Neuronal stem cell (in vitro differentiated cells): ENCODE measurements at places on chromosomes 2 and 18.
A peak's percentile ranks its signal among the peaks of the same experiment; 100 is the strongest.

GRCh38 chr2:86625096-86625495 is 1.4 kb upstream of the RNF103 start:
- peak; percentile 5 for DNase-seq

DNA sequence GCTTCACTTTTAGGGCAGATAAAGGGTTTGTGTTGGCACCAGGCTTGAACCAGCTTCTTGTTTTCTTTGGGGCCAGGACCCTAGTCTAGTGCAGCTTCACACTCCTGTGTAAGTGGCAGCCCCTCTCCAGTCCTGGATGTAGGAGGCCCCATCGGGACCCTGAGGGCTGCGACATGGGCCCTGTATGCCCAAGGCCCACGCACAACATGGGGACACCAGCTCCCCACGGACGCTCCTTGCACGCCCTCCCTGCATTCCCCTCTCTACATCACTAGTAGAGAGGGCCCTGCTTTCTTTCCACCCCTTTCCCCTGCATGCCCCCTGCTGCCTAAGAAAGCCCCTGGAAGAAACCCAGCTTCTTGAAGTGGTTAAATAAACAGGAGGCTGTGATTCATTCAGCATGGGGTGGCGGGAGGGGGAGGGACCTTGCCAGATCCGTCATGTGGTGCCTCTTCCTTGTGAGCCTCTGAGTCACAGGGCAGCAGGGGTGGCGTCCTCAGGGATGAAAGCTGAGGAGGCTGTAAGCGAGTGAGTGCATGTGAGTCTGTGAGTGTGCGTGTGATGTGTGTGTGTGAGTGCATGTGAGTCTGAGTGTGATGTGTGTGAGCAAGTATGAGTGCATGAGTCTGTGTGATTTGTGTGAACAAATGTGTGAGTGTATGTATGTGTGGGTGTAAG is 42.5 kb downstream of the COPS8 start:
- peak; percentile 31 for DNase-seq

- no peak for DNase-seq
These were observed 72.9 kb upstream of the SNTG2 start for GRCh38 chr2:877747-878146.

GRCh38 chr2:30955516-30956132 is 148.4 kb upstream of the CAPN13 start:
- no peak for DNase-seq

- DNase-seq: no peak
These were observed 114.1 kb downstream of the COL6A3 start for GRCh38 chr2:237299906-237300305.

DNA sequence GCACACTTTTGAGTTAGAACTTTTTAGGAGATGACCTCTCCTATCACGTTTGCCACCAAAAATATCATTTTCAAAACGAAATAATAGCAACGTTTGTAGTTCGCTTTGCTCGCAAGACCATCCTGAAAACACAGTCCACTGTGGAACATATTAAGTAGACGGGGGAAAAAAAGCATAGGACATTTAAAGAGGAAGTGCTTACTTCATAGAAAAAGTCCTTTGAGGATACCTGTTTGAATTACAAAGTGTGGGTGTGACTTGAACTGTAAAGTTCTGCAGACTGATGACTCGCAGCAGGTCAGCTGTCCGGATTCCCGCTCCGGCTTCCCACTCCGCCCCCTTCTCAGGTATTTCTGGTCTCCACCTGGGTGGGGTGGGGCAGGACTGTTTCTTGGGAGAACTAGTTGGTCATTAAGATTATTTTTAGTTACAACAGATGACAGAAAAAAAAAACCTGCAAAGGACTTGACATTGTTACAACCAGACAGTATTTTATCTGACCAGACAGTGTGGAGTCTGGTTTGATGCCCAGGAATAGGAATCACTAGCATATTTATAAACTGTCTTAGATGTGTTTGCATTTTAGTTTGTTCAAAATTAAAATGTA is 13.3 kb downstream of the CNOT11 start:
- no peak for DNase-seq

- DNase-seq: no peak
These were observed 12.6 kb upstream of the EIF2AK3 start for GRCh38 chr2:88639865-88640264.

- DNase-seq: peak; percentile 41
These were observed 148.2 kb upstream of the GLI2 start for GRCh38 chr2:120587279-120587996.

DNA sequence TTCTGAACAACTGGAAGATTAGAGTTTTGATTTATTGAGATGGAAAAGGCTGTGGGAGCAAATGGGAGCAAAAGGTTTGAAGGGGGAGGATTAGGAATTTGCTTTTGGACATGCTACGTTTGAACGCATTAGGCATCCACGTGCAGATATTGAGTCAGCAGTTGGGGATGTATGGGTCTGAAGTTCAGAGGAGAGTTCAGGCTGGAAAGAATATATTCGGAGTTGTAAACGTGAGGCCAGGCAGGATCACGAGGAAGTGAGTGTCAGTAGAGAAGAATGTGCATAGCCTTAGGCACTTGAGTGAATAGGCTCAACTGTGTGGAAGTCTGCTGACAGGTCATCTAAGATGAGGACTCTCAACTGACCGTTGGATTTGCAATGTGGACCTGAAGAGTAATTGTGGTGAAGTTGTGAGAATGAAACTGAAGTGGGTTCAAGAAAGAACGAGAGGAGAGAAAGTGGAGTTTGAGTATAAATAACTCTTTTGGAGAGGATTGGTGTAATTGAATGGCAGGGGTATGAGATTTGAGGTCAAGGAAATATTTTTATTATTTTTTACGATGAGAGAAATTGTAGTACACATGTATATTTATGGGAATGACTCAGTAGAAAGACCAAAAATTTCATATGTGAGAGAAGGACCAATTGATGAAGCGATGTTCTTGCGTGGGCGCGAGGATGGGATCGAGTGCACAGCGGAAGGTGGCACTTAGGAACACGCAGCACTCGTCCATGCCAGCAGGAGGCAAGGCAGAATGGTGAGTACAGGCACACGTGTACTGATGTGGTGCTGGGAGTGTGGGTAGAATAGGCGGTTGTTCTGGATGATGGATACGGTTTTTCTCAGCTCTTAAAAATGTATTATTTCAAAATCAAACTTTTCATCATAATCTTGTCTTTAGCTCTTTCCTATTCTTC is 40.5 kb upstream of the POLE4 start:
- no peak for DNase-seq

DNA sequence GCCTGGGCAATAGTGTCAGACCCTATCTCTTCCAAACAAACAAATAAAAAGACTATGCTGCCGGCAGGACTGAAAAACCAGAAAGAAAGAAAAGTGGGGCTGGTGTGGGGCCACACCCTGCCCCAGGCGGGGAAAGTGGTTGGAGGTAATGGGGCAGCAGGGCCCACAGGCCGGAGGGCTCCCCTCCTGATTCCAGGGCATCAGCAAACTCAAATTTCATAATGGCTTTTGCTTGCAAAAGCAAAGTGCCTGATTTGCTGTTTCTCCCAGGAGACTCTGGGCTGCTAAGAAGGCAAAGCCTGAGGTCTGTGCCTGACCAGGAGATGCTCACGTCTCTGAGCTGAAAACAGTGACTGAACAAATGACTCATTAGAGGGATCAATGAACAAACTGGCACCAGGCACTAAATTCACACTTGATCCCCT is 121.9 kb downstream of the HDAC4 start:
- DNase-seq: no peak

- DNase-seq: peak; percentile 32
These were observed 157.8 kb downstream of the SMAD2 start for GRCh38 chr18:47772374-47773248.

DNA sequence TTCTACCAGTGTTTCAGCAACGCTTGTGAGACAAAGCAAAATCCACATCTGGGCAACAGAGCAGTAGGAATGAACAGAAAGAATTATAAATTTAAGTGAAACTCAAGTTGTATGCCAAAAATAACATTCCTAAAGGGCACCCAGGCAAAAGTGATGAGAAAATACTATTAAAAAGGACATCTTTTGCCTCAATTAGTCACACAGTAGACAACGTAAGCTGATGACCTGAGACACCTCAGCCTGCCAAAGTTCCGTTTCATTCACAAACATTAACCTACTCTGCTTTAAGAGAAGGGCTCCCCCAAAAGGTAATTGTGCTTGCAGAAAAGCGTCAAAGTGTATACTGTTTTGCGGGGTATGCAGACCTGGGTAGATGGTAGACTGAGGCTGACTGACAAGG is 7.2 kb downstream of the HDLBP start:
- DNase-seq: no peak

DNA sequence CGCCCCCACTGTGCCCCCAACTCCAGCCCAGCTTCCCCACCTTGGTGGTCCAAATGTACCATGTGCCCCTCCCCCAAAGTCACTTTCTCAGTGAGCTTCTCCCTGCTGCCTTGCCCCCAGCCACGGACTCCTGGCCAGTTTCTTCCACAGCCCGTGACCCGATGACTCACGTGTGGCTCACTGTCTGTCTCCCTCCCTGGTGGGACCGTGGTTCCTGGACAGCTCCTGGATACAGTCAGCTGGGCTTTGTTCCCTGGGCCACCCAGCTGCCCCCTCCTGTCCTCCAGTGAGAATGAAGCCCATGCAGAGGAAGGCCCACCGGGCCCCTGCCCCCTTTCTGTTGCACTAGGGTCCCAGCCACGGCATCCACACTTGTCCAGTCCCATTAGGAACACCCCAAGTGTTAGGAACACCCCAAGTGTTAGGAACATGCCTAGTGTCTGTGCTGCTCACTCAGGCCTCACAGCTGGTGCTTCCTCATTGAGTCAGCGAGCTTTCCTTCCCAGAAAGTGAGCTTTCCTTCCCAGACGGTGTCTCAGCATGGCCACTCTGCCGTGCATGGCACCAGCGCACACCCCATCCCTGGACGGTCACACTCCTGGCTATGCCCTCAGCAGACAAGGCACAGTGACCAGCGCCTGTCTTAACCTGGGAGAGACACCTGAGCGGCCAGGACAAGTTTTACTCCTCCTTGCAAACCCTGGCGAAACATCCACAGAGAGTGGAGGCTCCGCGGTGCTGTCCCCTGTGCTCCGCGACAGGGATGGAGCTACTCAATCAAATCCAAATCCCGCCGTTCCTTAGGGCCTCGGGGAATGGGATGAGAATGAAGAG is 44.8 kb upstream of the CTDP1 start:
- no peak for DNase-seq

DNA sequence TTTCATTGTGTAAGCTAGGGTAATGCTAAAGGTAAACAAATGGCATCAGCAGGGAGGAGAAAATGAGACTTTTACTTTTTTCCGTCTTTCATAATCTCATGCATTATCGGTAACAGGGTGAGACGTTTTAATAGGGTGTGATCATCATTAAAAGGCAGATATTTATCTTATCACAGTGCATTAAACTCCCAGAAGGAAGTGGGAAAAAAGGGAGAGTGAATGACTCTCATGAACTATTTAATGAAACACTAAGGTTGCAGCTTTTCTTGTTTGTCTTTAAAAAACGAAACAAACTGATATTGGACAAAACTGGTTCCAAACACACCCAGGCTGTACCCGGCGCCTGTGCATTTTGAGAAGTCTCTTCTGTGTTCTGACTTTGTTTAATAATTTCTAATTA is 1936.8 kb upstream of the PIK3C3 start:
- no peak for DNase-seq

DNA sequence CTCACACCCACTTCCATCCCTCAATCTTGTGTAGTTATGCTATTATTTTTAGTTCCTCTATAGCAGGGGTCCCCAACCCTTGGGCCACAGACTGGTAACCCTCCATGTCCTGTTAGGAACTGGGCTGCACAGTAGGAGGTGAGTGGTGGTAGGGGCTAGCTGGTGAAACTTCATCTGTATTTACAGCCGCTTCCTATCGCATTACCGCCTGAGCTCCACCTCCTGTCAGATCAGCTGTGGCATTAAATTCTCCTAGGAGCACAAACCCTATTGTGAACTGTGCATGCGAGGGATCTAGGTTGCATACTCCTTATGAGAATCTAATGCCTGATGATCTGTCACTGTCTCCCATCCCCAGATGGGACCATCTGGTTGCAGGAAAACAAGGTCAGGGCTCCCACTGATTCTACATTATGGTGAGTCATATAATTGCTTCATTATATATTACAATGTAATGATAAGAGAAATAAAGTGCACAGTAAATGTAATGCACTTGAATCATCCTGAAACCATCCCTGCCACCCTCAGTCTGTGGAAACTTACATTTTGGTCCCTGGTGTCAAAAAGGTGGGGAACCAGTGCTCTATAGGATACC is 1.6 kb upstream of the RAB11FIP5 start:
- no peak for DNase-seq

- no peak for DNase-seq
These were observed 17.1 kb upstream of the ANKRD62 start for GRCh38 chr18:12076424-12077140.

DNA sequence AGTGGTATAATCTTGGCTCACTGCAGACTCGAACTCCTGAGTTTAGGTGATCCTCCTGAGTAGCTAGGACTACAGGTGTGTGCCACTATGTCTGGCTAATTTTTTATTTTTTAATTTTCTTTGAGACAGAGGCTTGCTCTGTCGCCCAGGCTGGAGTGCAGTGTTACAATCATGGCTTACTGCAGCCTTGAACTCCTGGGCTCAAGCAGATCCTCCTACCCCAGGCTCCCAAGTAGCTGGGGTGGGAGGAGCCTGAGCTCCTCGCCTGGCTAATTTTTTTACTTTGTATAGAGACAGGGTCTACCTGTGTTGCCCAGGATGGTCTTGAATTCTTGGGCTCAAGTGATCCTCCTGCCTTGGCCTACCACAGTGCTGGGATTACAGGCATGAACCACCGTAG is 62.5 kb downstream of the BABAM2 start:
- no peak for DNase-seq

DNA sequence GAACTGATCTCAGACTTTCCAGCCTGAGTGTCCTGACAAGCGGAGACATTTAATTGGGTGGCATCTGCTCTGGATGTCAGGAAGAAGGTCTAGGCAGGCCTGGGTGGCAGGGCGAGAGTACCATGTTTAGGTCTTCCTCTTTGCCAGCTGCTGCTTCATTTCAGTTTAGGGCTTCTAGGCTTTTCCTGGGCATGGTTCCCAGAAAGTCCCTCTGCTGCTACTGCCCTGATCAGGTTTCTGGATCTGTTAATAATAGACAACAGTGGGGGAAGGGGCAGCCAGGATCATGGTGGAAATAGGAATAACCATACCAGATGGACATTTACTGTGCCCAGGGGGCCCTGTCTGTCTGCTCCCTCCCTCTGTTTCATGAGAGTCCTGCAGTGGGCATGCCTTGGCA is 2.3 kb upstream of the PLCD4 start:
- no peak for DNase-seq

- peak; percentile 51 for DNase-seq
These were observed 118.3 kb upstream of the CWC22 start for GRCh38 chr2:180125245-180125962.

DNA sequence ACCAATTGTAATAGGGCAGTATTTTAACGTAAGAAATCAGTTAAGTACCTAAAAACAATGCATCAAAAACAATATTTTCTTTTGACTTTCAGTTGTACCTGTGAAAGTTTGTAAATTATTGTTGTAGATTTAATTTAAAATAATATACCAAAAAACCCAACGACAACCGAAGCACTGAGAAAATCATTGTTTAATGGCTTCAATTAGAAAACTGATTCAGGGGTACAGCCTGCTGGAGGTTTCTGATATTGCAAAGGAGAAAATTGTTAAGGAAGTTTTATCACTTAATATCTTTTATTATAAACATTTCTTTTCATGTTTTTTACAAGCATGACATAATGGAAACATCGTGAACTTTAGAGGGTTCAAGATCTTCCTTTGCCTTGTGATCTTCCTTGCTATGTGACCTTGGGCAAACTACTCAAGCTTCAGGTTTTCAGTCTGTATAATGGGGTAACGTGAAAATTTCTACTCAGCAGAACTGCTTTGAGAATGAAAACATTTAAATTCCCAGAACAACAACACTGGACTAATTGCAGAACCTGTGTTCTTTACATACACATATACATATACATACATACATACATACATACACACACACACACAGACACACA is 76.3 kb upstream of the GLS start:
- DNase-seq: peak; percentile 8

- no peak for DNase-seq
These were observed 32.2 kb downstream of the IKZF2 start for GRCh38 chr2:213119061-213119809.
